Left lobe of liver (tissue), 2 donors: ENCODE measurements at places on chromosomes 7 and 10.

GRCh38 chr7:50865450-50865849 lies 82.8 kb upstream of the GRB10 start:
- no peak for DNase-seq

DNA sequence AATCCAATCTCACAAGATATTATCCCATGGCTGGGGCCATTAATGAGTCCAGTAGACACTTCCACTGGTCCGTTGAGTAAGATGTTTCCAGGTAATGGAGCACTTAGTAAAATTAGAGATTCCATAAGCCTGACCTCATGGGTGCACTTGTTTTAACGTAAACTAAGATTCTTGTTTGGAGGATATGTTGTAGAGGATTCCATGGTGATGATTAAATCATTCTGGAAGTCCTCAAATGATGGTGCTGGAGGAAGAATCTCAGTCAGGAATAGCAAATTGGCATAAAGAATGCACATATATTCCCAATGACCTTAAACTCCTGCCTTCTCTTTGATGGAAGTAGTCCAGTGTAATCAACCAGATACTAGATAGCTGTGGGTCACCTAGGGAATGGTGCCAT lies 161.9 kb upstream of the PCLO start:
- no peak for DNase-seq

GRCh38 chr7:17870406-17870805 lies 69.9 kb downstream of the SNX13 start:
- no peak for DNase-seq

DNA sequence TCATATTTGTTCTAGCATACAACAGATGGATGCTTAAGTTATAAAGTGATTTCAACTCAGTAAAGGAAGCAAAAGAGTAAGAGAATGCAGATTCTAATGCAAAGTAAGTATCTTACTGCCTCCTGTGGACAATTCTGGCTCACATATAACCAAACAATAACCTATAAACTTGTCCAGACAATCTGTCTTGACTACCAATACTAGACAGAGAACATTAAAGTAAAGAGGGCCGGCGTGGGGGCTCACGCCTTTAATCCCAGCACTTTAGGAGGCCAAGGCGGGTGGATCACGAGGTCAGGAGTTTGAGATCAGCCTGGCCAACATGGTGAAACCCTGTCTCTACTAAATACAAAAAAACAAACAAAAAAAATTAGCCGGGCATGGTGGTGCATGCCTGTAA lies 329.3 kb downstream of the CACNA2D1 start:
- DNase-seq: no peak

GRCh38 chr10:26697163-26697921 lies at the start of gene PDSS1:
PDSS1 (plus strand) TSS chr10:26697701; CDS start chr10:26697712, 11 bp downstream.
- peak; percentile 82 for DNase-seq

GRCh38 chr7:22997871-22998518 lies 15.9 kb downstream of the HYCC1 start:
- no peak for DNase-seq

- DNase-seq: no peak
Measured at GRCh38 chr7:134046594-134047128, 80.5 kb upstream of the LRGUK start.

DNA sequence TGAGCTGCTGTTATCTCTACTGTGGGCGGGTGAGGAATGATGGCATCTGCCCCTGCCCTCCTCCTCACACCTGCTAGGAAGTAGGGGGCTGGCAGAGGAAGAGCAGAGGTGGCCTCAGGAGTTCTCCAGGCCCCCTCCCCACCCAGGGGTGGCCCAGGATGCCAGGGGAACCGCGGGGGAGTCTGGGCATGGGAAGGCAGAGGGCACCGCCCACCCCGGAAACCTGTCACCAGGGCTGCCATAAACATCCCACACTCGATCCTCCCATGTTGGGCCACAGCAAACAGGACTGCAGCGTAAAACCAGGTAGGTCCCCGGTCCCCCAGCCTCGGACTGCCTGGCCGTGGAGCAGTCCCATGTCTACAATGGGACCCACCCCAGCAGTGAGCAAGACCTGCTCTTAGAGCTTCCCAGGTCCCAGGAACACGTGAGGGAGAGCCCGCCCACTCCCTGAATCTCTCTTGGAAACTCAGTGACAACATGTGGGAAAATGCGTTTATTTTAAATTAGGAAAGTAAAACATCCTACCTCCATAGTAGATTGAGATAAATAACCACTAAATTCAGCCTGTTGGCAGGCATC lies 23.4 kb downstream of the EBF3 start:
- DNase-seq: no peak

GRCh38 chr7:125119559-125120115 lies 190.0 kb upstream of the POT1 start:
- DNase-seq: no peak

GRCh38 chr10:126302826-126303665 lies 85.2 kb downstream of the ADAM12 start:
- DNase-seq: no peak

DNA sequence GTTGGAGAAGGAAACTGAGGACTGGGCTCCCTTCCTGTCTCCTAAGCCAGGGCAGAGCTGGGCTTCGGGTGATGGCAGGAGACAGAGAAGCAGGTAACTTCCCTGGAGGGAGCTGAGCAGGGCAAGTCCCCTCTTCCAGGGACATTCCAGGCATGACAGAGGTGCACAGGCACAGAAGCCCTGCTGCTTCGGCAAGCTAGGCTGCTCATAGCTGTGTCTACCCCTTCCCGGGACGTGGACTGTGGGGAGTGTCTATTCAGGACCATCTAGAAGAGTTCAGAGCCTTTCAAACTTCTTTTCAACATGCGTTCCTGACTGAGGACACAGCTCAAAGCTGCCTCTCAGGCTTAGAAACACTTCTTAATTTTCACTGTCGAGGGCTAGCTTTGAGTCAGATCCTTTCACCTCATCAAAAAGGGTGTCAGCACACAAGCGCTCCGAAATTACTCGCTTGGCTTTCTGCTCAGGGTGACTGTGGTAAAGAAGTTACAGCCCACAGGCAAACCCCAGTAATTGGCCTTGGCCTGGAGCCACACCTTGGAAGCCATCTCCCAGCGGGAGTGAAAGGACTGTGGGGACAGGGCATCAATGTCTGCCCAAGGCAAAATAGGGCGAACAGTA lies 63.7 kb upstream of the STEAP1B start:
- no peak for DNase-seq

DNA sequence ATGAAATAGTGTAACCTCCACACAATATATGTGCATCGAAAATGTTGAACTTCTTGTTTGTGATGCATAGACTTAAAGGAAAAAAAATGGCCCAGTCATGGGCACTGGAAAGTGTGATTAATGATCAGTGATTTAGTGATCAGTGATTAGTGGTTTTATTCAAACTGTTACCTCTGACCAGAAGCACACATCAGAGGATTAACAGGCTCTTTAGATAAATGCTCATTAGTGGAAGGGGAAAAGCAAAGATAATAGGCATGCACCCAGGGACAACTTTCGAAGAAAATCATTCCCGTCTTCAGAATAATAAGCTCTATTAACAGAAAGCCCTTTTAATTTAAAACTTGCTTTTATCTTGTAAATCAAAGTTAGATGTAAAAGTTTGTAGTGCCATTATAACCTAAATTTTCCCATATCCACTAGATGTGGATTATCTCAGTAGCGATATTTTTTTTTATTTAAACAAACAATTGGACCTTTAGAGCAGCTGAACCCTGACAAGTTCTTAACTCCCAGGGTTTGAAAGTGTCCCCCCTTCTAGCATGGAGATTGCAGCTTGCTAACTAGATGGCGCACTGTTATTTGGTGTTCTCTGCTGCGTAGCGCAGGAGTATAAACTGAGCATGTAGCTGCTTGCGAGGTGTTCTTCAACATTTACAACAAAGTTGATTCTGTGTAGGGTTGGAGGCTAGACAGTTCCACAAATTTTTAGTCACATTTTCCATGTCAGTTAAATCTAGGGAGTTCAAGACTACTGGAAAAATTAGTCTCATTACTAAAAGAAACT lies at the start of gene CREB5:
Gene CREB5, plus strand, starts transcription at position 643 of the 787 bp plus-strand sequence. CDS start 397 bp downstream, outside the sequence.
- no peak for DNase-seq

DNA sequence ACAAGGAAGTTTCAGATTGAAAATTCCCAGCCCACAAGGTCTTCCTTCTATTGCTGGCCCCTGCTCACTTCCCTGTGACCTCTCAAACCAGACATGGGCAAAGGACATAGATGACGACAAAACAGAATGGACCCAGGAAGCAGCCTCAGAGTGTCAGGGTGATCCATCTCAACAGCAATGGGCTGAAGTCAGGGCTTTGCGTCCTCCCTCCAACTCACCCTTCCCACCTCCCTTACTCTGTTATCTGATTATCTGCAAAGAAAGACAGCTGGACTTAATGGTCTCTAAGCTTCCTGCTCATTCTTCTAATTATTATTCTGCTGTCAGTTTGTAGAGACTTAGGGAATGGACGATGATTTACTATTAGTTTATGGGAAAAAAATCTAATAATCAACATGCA lies 115.9 kb downstream of the PIP4K2A start:
- DNase-seq: no peak

- DNase-seq: no peak
Measured at GRCh38 chr7:106326594-106327537, 42.1 kb upstream of the NAMPT start.

DNA sequence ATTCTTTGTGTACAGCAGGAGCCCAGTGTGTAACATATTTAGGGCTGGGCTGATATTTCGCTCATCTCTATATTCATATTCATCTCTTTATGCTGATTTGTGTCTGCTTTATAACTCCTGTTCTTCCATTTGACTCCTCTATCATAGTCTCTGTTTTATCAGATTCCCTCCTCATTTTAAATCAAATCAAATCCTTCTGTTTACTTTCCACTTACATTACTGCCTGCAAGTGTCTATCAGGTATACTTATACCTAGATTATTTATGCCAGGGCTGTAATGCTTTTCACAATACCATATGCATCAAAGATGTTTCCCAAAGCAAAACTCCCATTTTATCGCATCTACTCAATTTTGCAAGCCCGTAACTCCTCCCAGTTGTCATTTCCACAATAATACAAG lies 990.7 kb downstream of the SORCS1 start:
- DNase-seq: no peak

GRCh38 chr7:142868986-142869415 lies 14.1 kb downstream of the EPHB6 start:
- DNase-seq: no peak

- DNase-seq: no peak
Measured at GRCh38 chr7:34457329-34457728, 200.7 kb upstream of the NPSR1 start.

DNA sequence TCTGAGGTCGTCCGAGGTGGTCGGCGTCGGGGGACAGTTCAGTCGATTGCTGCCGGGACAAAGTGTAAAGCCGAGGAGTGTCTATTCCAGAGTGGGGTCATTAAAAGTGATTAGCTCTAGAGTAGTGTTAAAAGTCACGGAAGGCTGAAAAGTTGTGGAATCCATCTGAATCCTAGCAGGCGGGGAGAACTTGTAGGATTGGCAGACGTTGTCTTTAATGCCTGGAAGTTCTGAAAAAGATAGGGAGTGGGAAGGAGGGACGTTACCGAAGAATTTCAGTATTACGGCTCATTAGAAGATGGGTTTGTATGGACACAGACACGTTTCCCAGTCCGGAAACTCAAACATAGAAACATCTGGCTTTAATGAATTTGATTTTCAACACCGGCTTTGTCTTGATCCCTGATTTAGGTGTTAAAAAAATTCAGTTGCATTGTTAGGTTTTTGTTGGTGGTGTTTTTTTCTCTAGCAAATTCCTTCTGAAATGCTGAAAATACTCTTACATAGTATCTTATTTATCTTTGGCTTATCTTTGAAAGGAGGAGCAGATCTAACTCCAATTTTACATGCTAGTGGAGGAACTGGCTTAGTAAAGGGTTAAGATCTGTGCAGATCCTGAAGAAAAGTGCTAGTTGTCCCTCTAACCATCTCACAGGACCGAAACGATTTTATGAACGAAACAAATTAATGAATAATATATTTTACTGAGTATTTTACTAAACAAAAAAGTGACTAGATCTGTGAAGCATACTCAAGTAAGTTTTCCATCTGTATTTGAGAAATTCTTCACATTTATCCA lies 900 bp downstream of the MKLN1 start:
- DNase-seq: no peak

DNA sequence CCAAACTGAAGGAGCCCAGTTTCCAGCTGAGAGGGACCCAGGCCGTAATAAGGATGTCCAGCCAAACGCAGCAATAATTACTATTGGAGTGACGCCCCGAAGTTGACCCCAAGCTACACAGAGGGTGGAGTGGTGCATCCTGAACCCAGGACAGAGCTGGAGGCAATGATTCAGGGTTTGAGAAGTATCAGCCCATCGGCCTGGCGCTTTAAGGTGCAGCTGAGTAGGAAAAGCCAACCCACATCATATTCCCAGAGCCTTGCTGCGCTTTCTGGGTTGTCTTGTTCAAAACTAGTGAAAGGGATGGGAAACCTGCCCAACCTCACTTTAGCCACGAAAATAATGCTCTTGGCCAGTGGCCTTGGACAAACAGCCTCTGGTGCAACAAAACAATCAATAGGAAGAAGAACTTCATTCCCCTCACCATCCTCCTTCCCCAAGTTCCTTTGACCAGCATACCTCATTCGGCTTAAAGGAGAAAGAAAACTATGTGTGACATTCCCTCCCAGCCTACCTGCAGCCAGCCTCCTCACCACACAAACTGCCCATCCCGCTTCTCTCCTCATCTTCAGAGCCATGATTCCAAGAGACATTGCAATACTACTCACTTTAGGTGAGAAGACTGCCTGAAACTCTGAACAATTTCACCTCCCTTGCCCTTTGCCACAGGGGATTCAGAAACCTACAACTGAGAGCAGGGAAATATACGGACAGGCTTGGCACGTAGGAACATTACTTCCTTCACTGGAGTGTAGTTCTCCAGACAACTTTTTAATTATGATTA lies 217.2 kb upstream of the MKLN1 start:
- peak; percentile 52 for DNase-seq

- DNase-seq: no peak
Measured at GRCh38 chr7:6530626-6531491, 20.4 kb downstream of the GRID2IP start.

GRCh38 chr10:87882555-87883294 lies 19.3 kb downstream of the PTEN start:
- no peak for DNase-seq

- DNase-seq: no peak
Measured at GRCh38 chr10:974785-975074, 13.5 kb upstream of the GTPBP4 start.

- DNase-seq: no peak
Measured at GRCh38 chr7:211033-211714, 18.8 kb downstream of the FAM20C start.

- no peak for DNase-seq
Measured at GRCh38 chr7:49255054-49255453, 330.7 kb downstream of the CDC14C start.

DNA sequence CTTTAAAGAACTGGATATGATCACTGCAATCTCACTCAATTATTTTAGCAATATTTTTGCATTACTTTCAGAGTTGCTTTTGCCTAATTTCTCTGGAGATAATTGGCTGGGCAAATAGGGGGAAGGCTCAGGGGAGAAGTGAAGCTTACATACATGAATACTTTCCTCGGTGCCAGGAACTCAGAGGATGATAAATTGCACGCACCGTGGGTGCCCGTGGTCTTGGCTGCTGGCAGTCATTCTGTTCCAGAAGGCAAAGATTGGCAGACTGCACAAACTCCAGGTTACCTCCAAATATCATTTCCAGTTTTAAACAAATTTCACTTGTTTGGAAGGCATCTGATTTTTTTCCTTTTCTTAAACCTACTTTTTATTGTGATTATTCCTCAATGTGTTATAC lies 197.8 kb upstream of the TMEM72 start:
- no peak for DNase-seq
